ENCODE measurements at places on chromosomes 3 and 15. TPM values are rescaled to one million over a fixed set of nuclear protein-coding genes. Genes with fewer than 3 reads are reported as not detected.

The H1-8 gene
- total RNA-seq: not detected

The RBPMS2 gene
- total RNA-seq: 8.2 TPM

The CCR4 gene
- 2.3 TPM for total RNA-seq

The PAQR9 gene
- total RNA-seq: 0.09 TPM

The TMEM212 gene
- total RNA-seq: not detected

The VWA5B2 gene
- total RNA-seq: 0.25 TPM

The ABHD10 gene
- 30.9 TPM for total RNA-seq

The ZFYVE19 gene
- 18.7 TPM for total RNA-seq

The CNTN6 gene
- 0.25 TPM for total RNA-seq

The RPL22L1 gene
- 45.1 TPM for total RNA-seq
